Pancreas (tissue), 10 donors: ENCODE measurements at places on chromosomes 7 and 10. TPM values are rescaled to one million over a fixed set of nuclear protein-coding genes. Genes with fewer than 3 reads are reported as not detected.

SPACDR gene
- total RNA-seq, result not detected

CLDN4 gene
- 54.3 TPM for total RNA-seq

PIP gene
- total RNA-seq, result not detected

MSMB gene
- not detected for total RNA-seq

EBF3 gene
- total RNA-seq, result 1.4 TPM

GRCh38 chr10:44020322-44021111 lies 364.4 kb downstream of the CXCL12 start:
- peak; percentile 79 for DNase-seq

GRCh38 chr7:127667017-127667670 lies 15.2 kb downstream of the SND1 start:
- no peak for DNase-seq

DNA sequence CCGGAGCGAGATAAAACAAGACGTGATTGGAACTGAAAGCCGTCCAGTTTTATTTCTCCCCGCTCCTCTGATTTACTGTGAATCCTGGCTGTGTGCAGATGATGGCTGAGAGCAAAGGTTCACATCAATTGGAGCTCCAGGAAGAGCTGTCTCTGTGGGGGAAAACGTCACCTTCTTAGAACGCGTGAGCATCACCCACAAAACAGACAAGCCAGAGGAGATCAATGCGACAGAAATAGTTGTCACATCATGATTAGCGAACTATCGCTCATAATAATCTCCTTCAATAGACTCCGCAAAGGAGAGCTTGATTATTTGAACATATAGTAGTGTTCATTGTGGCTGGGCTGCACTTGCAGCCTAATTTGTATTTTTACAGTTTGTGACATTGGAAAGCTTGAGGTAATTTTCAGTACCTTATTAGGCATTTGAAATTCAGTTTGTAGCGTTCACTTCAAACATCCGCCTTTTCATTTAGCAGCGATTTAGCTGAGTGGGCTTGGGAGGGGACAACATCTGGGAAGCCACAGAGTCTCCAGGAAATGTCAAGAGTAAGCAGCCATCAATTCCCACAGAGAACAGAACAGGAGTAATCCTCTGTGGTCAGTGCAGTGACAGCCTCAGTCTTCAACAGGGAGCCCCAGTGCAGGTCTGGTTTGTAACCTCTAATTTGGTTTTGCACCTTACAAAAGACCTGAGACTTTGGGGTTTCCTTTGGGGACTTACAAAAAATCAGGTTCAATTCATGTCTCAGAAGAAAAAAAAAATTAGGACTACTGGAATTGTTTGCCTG lies 276.8 kb upstream of the PFKP start:
- no peak for DNase-seq

DNA sequence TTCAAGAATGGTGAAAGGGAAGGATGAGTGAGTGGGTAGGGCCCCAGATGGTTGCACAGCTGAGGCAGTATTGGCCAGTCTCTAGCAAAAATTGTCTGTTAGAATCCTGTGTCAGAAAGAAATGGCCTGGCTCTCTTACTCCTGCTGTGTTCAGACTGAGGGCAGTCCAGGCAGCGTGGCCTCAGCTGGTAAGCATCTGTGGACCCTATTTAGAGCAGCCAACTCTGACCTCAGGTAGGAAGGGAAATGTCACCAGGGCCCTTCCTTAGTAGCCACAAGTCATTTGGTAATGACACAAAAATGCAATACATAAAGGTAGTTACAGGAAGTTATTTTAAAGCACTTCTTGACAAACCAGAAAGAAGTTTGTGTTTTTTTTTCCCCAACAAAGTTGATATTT lies 1194.7 kb downstream of the CNTNAP2 start:
- no peak for DNase-seq

DNA sequence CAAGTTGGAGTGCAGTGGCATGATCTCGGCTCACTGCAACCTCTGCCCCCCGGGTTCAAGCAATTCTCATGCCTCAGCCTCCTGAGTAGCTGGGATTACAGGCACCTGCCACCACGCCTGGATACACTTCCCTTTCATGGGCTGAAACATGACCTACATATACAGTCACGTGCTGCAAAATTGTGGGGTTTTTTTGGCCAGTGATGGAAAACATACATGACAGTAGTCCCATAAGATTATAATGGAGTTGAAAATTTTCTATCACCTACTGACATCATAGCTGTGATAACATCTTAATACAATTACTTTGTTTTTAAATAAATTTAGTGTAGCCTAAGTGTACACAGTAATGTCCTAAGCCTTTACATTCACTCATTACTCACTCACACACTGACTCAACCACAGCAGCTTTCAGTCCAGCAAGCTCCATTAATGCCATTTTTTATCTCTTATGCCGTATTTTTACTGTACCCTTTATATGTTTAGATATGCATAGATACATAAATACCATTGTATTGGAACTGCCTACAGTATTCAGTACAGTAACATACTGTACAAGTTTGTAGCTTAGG lies 79.9 kb upstream of the TMEM196 start:
- DNase-seq, result no peak

DNA sequence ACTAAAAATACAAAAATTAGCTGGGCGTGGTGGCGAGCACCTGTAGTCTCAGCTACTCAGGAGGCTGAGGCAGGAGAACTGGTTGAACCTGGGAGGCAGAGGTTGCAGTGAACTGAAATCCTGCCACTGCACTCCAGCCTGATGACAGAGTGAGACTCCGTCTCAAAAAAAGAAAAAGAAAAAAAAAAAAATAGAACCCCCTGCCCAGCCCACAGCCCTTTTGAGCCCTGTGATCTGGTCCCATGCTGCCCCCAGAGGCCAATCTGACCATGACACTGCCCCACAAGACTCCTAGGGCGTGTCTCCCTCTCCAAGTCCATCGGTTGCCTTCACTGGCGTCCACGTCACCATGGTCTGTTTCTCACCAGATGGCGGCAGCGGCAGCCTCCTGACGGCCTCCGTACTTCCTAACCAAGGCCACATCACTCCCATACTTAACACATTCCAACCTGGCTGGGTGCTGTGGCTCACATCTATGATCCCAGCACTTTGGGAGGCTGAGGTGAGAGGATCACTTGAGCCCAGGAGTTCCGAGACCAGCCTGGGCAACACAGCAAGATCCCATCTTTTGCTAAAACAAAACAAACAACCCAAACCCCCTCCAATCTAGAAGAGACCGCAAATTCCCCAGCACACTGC lies 18.0 kb downstream of the STX1A start:
- no peak for DNase-seq

DNA sequence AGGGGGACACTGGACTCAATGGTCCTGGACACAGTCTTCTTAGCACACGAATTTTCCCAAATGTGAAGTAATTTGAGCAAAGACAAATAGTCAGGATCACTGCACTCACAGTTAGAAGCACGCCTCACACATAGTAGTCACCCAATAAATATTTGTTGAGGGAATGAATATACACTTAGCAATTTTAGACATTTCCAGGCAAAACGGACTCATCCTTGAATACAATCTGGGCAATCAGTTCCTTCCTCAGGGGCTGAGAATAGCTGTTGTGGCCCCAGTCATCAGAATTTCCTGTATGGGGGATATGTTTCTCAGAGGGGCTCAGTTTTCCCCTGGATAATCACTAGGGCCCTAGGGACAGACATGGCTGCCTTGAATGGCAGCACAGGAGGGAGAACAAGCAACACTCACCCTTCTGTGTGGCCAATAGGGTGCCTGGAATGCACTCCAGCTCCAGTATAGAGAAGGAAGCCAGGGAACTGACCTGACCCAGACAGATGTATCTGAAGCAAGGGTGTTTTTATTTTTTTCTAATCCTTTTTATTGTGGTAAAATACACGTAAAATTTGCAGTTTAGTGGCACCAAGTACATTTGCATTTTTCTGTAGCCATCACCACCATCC lies 282.7 kb upstream of the ZNF32 start:
- DNase-seq, result no peak

- no peak for DNase-seq
These were observed 175.4 kb downstream of the AUTS2 start for GRCh38 chr7:69773535-69774225.
